Activated CD8-positive, alpha-beta memory T cell treated with anti-CD3 and anti-CD28 coated beads for 4 hours (primary cell): ENCODE measurements at places on chromosomes 13 and 19.

GRCh38 chr13:24124789-24125476 lies 35.6 kb upstream of the SPATA13 start:
- no peak for DNase-seq

GRCh38 chr19:52219611-52220010 lies 29.8 kb downstream of the PPP2R1A start:
- DNase-seq, result no peak

GRCh38 chr19:51224163-51224641 lies 678 bp upstream of the CD33 start:
- DNase-seq, result no peak

- DNase-seq, result no peak
These were observed 90.2 kb upstream of the UQCRFS1 start for GRCh38 chr19:29303069-29303718.

GRCh38 chr19:31269425-31270127 lies 79.7 kb downstream of the TSHZ3 start:
- no peak for DNase-seq

GRCh38 chr13:97100821-97101220 lies 106.5 kb upstream of the OXGR1 start:
- no peak for DNase-seq
